ENCODE measurements at places on chromosomes 4 and X.

GRCh38 chr4:42865572-42866189, 26.8 kb upstream of the GRXCR1 start:
- DNase-seq: no peak

DNA sequence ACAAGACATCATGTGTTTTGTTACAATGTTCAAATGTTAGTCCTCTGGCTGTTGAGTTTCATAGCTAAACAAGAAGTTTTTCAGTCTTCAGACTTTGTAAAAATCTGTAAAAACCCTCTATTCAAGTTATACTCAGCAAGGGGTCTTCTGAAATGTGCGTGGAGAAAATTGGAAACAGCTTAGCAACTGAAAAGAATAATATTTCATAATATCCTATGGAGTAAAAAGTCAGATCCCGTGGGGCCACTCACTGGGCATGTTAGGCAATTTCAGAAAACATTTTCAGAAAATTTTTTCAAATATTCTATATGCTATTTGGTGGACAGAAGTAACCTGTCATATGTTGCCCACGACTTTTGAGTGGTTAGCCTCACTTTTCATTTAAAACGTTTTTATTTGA, 118.3 kb downstream of the CORIN start:
- DNase-seq: no peak

DNA sequence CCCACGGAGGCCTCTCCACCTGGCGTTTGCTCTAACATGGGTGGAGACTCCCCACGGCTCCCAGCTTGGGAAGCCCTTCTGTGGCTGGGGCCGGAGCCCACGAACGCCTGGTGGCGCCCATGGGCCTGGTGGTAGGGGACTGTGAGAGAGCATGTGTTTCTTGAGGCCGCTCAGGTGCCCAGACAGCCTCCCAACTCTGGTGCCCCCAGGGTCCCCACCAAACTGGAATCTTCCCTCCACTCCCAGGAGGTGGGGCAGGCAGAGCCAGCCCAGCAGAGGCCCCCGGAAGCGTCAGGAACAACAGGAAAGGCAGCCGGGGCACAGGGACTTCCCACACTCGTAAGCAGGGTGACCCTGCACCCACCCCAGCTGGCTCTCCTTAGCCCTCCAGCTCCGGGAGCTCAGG, 33.3 kb upstream of the FGFR3 start:
- no peak for DNase-seq

DNA sequence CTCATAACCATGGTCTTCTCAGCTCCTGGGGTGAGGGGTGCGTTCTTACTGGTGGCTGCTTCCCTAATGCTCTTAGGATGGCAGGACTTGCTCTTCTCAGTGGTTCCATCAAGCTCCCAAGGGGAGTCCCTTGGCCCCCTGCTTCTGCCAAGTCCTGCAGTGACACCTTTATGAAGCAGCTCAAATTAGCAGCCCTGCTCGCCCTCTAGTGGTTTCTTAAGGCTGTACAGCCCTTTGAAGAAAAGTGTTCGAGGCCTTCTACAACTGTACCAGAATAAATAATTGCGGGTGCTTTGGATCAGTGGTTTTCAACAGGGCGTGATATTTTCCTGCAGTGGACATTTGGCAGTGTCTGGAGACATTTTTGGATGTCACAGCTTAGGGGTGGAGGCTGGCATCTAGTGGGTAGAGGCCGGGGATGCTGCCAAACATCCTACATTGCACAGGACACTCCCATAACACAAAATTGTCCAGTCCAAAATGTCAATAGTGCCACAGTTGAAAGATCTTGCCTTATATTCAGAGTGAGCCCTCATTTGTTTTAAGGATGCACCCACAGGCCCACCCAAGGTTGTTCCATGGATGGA, 204.7 kb upstream of the S100G start:
- no peak for DNase-seq

DNA sequence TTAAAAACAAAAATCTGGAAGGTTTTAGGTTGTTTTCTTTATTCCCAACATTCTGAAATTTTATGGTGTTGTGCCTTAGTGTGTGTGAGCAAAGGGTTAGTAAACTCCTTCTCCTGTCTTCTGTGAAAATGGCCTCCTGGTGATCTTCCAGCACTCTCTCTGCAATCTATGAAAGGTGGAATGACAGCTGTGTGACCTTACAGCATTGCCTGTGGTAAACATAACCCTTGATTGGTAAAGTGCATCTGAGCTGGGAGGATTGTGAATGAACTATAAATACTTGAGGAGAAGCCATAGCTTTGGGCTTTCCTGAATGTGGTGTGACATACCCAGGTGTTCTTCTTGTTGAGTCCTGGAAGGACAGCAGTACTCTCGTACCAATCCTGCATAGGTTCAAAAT, 10.0 kb downstream of the ART3 start:
- DNase-seq: no peak

GRCh38 chr4:86664959-86665358, 70.8 kb downstream of the PTPN13 start:
- no peak for DNase-seq

DNA sequence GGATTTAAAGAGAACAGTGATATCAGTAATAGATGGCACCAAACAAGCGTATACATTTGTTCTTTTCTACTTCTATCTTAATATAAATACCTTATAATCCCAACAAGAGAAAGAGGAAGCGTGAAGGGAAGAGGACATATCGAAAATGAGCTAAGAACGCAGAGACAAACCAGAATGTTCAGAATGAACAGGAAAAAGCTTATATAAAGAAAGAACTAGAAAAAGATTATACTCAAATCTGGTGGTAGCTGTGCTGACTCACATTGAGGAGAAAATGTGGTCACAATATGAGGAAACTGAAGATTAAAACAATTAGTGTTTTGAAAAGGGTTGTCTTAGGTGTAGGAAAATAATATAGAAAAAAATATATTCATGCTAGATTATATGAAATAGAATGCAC, 2.0 kb upstream of the GPR34 start:
- no peak for DNase-seq

- no peak for DNase-seq
These were observed 111.1 kb upstream of the GRPR start for GRCh38 chrX:16012250-16012649.

GRCh38 chr4:40325406-40326019, 9.6 kb upstream of the CHRNA9 start:
- DNase-seq: no peak

DNA sequence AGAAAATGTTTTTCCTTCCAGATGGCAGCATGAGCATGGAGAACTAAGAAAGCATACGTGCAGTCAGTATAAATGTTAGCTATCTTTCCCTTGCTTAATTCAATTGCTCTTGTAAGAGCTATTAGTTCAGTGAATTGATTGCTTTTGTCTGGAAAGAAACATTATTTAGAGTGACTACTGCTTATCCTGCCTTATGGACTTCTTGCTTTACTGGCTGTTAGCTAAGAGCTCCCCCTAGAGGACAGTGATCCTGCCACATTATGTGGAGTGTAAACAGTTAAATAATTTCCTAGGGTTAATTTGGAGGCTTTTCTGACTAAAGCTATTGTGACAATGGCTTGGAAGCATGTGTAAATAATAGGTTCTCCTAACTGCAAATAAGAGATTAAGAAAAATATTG, 1402.4 kb downstream of the FAM133A start:
- no peak for DNase-seq

DNA sequence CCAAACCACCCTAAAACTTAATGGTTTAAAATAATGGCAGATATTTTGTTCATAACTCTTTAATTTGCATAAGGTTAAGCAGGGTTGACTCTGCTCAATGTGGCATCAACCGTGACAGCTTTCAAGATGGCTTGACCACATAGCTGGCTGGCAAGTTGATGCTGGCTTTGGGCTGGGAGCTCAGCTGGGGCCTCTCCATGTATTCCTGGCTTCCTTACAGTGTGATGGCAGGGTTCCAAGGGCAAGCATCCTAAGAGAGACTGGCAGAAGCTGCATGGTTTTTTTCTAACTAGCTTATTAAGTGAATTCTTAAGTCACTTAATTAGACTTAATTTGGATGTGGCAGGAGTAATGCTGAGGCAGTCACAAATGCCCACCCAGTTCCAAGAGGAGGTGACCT, 4.5 kb downstream of the RP2 start:
- peak; percentile 16 for DNase-seq

- no peak for DNase-seq
These were observed 56.9 kb upstream of the TADA2B start for GRCh38 chr4:6986072-6986780.

DNA sequence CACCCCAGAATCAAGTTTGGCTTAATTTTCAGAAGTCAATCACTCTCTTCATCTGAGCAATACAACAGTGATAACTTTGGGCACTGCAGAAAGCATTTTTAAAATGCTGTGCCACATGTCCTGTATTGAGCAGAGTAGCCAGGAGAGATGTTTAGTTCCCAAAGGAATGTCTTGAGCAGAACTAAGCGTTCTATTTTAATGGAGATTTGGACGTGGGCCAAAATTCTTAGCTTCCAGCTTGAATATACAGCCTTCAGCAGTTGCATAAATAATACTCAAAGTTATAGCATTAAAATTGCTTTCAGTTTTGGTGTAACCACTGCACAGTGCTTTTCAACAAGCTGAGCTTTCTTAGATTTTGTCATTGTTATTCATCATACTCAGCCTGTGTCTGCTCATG, 679.2 kb downstream of the NLGN4X start:
- no peak for DNase-seq

DNA sequence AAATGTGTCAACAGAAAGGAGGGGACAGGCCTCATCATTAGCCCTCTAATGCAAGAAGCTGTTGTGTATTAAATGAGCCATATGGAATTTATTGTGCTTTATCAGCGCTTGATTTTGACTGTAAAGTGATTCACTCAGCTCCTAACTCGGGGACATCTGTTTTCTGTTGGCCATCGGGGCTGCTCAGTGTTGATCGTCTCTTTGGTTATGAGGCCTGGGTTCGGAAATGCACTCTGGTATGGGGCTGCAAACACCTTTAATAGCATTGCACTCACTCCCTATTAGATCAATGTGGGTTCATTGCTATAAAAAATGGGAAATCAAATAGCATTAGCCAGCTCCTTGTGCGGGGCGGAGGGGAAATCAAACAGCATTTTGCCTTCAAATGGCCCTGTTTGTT, 6.4 kb downstream of the ARX start:
- DNase-seq: no peak

- no peak for DNase-seq
These were observed 153.3 kb upstream of the TENT5D start for GRCh38 chrX:80266979-80267378.

- DNase-seq: no peak
These were observed 80.1 kb upstream of the LRPAP1 start for GRCh38 chr4:3612281-3612680.

- DNase-seq: no peak
These were observed 497.1 kb upstream of the TENM3 start for GRCh38 chr4:181745933-181746625.

- DNase-seq: no peak
These were observed 47.5 kb downstream of the PPA2 start for GRCh38 chr4:105426187-105426897.

DNA sequence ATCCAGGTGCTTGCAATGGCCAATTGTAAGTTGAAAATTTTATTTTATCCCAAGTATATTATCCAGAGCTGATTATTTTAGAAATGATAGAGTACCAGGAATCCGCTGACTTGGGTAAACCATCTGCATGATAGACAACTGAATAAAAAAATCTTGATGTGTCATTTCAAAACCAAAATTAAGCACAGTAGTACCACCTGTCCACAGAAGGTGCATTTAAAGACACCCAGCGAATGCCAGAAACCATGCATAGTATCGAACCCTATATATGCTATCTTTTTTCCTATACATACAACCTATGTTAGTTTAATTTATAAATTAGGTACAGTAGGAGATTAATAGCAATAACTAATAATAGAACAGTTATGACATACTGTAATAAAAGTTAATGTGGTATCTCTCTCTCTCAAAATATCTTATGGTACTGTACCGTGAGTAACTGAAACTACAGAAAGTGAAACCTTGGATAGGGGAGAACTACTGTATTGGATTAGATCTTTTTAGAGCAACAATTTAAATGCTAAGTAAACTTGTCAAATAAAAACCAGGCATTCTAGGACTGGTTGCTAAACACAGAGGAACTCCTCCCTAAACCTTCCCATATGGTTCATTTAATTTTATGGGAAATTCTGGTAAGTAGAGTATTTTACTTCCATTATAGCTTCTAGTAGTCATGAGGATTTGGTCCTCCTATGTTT, 6.2 kb downstream of the NEIL3 start:
- no peak for DNase-seq

GRCh38 chr4:55549888-55550287, 3.2 kb upstream of the CLOCK start:
- DNase-seq: no peak

GRCh38 chrX:110734271-110734670, 61.3 kb downstream of the CHRDL1 start:
- no peak for DNase-seq

- DNase-seq: no peak
These were observed 201.0 kb upstream of the MAMLD1 start for GRCh38 chrX:150162141-150162540.

- DNase-seq: no peak
These were observed 840 bp downstream of the GUF1 start for GRCh38 chr4:44679060-44679459.

GRCh38 chr4:82284475-82284857, 89.3 kb downstream of the HNRNPD start:
- DNase-seq: no peak

- DNase-seq: no peak
These were observed 27.6 kb downstream of the ARFIP1 start for GRCh38 chr4:152807294-152807829.

DNA sequence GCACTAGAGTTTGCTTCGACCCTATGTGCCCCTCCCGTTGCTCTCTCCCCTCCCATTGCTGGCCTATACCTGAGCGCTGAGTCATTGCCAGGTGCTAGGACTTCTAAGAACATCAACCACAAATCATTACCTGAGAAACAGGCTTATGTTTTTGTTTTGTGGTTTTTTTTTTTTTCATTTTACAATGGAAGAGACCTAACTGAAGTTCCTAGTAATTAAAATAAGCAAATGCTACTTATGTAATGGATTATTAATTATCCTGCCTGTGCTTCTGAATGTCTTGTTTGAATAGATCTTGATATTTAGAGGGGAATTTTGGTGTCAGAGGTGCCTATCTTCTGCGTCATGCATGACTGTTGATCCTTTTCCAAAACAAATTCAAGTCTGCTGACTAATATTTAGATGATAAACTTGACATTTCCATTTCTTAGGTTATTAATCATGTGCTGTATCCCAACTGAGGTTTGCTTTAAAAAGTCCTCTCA, 275.4 kb upstream of the CPEB2 start:
- DNase-seq: no peak

DNA sequence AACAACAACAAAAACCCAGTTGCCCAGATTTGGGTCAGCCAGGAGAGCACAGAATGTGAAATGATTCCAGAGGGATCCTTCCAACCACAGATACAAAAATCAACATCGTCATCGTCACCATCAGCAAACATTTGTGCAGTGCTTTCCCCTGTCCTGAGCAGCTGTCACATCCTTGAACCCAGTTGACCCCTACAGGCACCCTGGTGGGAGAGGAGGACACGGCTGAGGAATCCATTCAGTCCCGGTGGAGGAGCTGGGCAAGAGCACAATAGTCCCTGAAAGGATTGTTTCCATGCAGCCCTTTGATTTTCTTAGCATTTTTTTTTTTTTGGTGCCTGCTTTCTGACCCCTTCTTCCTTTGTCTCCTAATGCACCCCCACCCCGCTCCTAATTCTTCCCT, 37.1 kb upstream of the STX18 start:
- no peak for DNase-seq
